Kidney epithelial cell (primary cell): ENCODE measurements at places on chromosomes 1 and 21.

- DNase-seq: no peak
Observed at GRCh38 chr1:15331180-15331579, 78.5 kb upstream of the EFHD2 start.

DNA sequence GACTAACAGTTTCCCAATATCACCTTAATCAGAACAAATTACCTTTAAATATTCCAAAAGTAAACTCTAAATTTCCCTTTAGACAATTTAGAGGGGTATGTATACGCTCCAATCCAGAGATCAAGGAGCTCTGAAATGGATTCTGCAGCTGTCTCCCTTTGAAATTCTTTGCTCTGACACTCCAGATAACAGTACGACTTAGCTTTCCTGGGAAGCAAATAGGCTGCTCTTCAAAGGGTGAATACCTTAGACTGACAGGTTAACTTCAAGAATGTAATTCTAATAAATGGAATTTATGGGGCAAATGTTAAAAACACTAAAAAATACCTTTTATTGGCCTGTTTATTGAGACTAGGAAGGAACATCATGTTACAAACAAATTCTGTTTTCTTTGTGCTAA lies 357.2 kb downstream of the USP25 start:
- no peak for DNase-seq

- DNase-seq: peak; percentile 48
Observed at GRCh38 chr1:59879574-59879973, 47.0 kb downstream of the CYP2J2 start.

DNA sequence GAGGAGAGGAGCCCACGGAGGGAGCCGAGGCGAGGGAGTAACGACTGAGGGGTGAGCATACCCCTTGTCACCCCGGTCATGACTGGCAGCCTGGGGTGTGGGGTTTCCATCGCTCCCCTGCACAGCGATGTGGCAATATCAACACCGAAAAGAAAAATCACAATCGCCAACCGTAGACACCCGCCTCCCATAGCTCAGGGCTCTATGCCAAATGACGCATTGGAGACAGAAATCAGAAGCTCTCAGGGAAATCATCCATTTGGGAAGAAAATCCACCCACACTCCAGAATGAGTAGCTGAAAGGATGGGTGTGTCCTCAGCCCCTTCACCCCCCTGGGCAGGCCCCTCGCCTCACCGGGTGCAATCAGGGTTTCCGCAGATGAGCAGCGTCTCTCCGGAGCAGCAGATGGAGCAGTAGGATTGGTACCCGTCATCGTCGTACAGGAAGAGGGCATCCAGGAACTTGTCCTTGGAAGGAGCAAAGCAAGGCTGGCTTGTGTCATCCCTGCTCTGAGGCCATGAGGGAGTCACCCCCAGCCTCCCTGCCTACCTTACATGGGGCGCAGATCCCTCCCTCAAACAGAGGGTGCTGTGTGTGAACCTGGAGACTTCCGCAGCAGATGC lies 2.5 kb downstream of the DNMT3L start:
- DNase-seq: no peak
